ENCODE measurements at places on chromosomes 6 and 20.

GRCh38 chr6:82033631-82034211 lies 213.8 kb downstream of the IBTK start:
- no peak for DNase-seq

DNA sequence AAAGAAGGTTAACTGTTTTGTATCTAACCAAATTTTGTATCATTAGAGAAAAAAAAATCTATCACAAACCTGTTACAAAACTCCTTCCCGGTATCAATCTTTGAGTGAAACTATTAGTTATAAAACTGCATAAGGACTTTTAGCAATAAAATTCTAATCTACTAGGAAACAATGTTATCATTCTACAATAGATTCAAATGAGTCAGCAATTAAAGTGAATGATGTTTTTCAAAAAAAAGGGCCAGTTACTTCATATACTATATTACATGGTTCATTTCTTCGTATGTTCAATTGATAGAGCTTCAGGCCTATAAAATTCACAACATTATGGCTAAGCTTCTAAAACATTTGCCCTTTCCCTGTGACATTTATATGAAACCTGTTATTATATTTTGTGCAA lies 15.6 kb downstream of the ASCC3 start:
- DNase-seq, result no peak

- peak; percentile 51 for DNase-seq
Observed at GRCh38 chr6:107658920-107659865, 164.9 kb downstream of the SCML4 start.

DNA sequence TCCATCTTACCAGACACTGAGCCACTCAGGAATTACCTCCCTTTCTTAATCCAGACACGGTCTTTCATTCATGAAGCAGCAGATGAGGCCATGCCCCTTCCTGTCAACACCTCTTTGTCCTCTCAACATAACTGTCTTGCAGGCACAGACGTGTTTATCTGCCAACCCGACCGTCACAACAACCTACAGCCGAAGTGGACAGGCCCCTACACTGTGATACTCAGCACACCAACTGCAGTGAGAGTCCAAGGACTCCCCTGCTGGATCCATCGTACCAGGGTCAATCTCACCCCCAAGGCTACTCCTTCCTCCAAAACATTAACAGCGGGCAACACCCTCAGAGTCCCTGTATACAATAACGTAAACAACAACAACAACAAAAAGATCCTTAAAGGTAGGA lies 30.6 kb upstream of the ULBP3 start:
- DNase-seq, result no peak

DNA sequence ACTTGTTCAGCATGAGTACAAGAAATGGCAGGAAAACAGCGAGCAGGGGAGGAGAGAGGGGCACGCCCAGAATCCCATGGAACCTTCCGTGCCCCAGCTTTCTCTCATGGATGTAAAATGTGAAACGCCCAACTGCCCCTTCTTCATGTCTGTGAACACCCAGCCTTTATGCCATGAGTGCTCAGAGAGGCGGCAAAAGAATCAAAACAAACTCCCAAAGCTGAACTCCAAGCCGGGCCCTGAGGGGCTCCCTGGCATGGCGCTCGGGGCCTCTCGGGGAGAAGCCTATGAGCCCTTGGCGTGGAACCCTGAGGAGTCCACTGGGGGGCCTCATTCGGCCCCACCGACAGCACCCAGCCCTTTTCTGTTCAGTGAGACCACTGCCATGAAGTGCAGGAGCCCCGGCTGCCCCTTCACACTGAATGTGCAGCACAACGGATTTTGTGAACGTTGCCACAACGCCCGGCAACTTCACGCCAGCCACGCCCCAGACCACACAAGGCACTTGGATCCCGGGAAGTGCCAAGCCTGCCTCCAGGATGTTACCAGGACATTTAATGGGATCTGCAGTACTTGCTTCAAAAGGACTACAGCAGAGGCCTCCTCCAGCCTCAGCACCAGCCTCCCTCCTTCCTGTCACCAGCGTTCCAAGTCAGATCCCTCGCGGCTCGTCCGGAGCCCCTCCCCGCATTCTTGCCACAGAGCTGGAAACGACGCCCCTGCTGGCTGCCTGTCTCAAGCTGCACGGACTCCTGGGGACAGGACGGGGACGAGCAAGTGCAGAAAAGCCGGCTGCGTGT lies 11.6 kb downstream of the TNFAIP3 start:
- no peak for DNase-seq

GRCh38 chr6:54244430-54244829 lies 63.8 kb upstream of the TINAG start:
- DNase-seq, result no peak

DNA sequence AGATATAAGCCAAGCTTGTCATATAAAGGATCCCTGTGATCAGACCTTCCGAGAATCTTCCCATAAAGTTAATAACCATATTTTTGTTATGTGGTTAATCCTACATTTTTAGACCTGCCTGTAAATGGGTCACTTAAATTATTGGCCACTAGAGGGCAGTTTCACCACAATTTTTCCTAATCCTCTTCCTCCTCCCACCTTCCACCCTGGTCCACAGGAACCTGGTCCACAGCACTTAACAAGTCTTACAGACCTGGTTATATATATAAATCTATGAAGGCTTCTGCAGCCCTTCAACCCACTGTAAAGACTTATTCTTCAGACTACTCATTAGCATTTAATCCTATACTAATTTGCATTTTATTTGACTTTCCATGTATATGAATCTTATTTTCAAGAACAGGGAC lies 28.3 kb downstream of the MRS2 start:
- DNase-seq, result peak; percentile 34

DNA sequence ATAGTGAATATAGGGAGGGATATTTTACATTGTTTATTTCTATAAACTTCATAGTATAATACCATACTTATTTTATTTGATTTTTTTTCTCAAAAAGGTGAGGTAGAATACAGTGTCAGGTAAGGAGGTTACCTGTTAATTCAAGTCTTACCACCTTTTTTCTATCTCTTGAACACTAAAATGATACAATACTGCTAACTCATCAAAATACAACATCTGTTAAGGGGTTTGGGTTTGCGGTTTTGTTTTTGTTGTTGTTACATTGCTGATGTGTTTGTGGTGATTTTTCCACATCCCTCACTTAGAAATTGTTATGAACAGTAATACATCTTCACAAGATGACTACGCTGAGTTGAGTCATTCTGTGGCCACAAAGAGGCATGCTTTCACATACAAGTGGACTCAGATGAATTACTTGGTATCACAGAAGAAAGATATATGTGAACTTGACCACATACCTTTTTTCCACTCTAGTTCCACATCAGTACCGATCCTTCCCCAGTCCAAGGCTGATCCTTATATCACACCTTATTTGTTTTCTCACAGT lies 139.4 kb upstream of the ID4 start:
- no peak for DNase-seq

DNA sequence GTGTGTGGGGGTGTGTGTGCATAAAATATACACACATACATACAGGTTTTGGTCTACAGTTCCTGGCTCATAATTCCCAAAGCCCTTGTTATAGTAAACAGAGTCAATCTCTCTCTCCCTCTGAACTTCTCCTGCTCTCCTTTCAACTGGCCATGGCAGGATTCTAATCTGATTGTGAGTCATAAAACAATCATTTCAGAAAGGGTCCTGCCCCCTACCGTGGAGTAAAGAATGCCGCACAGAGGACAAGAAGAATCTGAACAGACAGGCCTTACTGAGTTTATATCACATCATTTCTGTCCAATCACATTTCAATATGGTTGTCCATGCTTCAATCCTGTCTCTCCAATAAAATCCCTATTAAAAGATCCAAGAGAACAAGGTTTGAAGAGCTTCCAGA lies 416.9 kb downstream of the FRK start:
- no peak for DNase-seq

GRCh38 chr6:113317442-113317841 lies 539.7 kb upstream of the MARCKS start:
- DNase-seq, result no peak

GRCh38 chr6:135853227-135853626 lies 1.7 kb downstream of the PDE7B start:
- DNase-seq, result no peak

DNA sequence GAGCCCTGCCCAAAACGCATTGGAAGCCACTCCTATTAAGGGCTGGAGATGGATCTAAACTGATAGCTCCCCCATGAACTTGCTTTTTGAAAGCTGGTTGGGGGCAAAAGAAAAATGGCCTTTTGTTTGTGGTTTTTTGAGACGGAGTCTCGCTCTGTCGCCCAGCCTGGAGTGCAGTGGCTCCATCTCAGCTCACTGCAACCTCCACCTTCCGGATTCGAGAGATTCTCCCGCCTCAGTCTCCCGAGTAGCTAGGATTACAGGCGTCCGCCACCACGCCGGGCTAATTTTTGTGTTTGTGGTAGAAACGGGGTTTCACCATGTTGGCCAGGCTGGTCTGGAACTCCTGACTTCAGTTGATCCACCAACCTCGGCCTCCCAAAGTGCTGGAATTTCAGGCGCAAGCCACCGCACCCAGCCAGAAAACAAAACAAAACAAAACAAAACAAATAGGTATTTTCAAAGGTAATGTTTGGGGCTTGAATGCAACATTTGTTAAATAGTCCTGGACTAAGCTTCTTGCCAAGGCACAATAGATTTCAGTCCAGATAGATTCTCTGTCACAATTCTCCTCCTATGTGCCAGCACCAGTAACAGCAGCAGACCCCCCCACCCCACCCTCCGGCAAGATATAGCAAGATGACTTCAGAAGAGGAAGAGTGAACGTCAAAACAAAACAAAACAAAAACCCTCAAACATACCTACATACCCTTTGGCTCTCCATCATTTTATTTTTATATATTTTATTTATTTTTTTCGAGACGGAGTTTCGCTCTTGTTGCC lies 26.5 kb upstream of the ABT1 start:
- no peak for DNase-seq

GRCh38 chr20:53767206-53767930 lies 173.7 kb upstream of the ZNF217 start:
- DNase-seq, result no peak

DNA sequence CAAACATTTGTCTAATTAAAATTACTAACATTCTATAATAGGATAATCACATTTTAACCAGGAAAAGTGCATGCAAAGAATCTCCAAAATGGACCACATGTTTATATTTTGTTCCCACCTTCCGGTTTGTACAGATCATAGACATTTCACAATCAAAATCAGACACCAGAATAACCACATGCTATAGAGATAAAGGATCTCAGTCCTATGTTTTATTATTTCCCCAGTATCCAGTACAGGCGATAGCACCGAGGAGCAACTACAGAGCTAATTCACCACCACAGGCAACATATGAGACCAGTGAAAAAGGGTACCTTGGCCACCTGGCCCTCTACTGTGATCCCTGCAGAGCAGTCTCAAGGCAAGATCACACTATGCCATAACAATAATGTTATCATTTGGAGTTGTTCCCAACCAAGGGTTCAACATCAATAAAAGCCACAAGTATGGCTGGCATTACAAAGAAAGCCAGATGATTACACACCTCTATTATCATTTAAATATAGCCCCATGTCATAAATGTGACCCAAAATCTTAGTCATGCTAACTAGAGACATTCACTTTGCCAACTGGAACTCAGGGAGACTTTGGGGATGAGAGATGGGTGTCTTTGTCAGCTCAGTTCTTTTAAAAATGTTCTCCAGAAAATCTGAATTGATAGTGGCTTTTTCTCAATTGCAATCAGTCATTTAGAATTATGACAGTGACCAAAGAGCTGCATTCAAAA lies 46.7 kb downstream of the RALGAPA2 start:
- no peak for DNase-seq

Measured in SHP77 (cell line).